Activated T-cell treated with anti-CD3 and anti-CD28 coated beads for 1 hour (primary cell): ENCODE measurements at places on chromosomes 7 and 10.

- DNase-seq, result no peak
Observed at GRCh38 chr7:18496341-18496700, 772 bp downstream of the HDAC9 start.

- no peak for DNase-seq
Observed at GRCh38 chr10:100723770-100724530, 21.4 kb upstream of the PAX2 start.

DNA sequence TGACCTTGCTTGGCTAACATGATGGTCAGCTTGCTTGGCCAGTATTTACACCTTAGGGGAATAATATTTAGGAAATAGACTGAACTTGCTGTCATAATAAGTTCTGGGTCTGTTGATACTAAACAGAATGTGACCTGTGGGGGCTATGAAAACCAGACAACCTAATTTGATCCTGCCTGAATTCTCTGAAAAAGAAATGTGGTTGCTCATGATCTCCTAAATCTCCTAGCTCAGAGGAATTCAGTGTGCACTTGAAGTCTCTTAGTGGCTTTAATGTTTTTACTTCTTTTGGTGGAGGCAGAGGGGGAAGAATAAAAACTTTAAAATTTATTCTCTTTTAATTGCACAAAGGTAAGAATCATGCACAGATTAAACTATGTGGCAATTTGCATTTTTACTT lies 205.2 kb downstream of the SEC23IP start:
- no peak for DNase-seq

GRCh38 chr10:120042705-120043104 lies 150.2 kb downstream of the SEC23IP start:
- DNase-seq, result no peak

- no peak for DNase-seq
Observed at GRCh38 chr10:88565072-88565471, 18.0 kb downstream of the RNLS start.

GRCh38 chr7:76151932-76152331 lies 49.8 kb upstream of the SRRM3 start:
- no peak for DNase-seq

- no peak for DNase-seq
Observed at GRCh38 chr10:15152556-15152955, 15.9 kb downstream of the NMT2 start.

GRCh38 chr10:132606536-132607316 lies 69.1 kb downstream of the INPP5A start:
- no peak for DNase-seq

- no peak for DNase-seq
Observed at GRCh38 chr7:50594734-50595485, 29.7 kb upstream of the DDC start.

DNA sequence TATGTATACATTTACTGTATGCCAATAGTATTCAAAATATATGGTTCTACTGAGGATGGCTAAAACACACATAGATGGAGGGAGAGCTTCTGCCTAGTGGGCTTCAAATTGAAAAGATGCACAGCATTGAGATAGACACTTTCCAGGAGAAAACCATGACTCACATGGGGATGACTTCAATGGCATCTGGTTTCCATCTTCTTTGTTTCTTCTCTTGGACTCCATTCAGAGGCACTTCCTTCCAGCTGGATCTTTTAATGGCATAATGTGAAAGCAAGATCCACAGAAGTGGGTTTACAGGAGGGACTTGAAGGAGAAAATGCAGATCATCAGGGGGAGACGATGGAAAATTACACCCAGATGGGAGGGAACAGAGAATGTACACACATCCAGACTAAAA lies 84.9 kb downstream of the ZNF365 start:
- no peak for DNase-seq

- no peak for DNase-seq
Observed at GRCh38 chr10:43125881-43126731, 12.1 kb upstream of the CSGALNACT2 start.

DNA sequence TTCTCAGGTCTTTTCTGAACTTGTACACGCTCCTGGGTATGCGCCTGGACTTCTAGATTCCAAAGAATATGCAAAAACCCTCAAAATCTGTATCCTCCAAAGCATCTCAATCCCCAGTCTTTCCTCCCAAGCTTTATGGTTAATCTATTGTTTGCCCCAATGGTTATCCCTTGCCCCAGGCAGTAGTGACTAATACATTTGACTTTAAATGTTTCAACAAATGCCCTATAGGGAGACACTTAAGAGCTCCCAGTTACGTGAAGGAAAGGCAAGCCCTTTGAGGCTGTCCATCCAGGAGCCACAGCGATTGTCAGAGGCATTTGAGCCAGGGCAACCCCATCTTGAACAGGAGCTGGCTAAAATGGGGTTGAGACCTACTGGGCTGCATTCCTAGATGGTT lies 12.7 kb upstream of the FOXL3 start:
- DNase-seq, result no peak

- DNase-seq, result no peak
Observed at GRCh38 chr7:139249179-139249810, 18.3 kb downstream of the UBN2 start.

- DNase-seq, result no peak
Observed at GRCh38 chr7:136502162-136502561, 366.3 kb upstream of the CHRM2 start.

DNA sequence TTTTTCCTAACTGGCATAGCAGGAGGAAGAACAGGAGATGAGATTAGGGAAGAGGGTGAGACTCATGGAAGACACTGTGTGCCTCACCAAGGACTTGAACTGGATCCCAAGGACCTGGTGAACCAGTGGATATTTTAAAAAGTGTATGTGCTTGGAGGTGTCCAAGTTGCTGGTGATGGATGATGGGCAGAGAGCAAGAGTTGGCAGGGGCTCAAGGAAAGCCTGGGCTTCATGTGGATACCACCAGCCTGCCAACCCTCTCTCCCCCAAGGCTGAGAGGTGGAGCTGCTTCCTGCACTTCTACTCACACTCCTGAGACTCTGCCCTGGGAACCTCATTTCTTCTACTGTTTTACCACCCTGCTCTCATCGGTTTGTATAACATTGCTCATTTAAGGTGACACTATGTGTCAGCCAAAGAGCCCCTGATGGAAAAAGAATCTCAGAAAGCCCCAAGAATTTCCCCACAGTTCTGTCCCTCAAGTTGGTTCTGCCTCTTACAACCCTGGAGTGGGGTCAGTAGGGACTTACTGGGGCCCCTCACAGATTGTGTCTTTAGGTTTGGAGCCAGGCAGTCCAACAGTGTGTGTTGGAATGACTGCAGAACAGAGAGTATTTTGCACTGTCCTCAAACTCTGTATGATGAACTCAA lies 56.2 kb upstream of the PDCD4 start:
- DNase-seq, result no peak

- no peak for DNase-seq
Observed at GRCh38 chr10:69180525-69181204, 631 bp downstream of the SUPV3L1 start.

DNA sequence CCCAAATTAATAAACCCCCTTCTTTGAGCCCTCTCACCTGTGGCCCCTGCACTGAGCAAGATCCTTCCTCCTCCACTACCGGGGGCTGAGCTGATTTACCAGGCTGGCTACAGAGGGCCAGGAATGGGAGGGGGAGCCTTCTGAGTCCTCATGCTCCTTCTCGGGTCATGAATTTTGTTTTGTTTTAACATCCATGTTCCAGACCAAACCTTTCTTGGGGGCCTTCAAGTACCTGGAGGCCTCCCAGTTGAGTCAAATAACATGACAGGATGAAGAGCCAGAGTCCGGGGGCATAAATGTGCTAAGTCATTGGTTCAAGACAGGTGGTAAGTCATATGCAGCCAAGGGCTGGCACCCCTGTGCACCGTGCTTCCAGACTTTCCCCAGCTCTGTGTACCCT lies 39.6 kb downstream of the AFAP1L2 start:
- no peak for DNase-seq

GRCh38 chr10:78118591-78118990 lies 84.9 kb downstream of the RPS24 start:
- no peak for DNase-seq

DNA sequence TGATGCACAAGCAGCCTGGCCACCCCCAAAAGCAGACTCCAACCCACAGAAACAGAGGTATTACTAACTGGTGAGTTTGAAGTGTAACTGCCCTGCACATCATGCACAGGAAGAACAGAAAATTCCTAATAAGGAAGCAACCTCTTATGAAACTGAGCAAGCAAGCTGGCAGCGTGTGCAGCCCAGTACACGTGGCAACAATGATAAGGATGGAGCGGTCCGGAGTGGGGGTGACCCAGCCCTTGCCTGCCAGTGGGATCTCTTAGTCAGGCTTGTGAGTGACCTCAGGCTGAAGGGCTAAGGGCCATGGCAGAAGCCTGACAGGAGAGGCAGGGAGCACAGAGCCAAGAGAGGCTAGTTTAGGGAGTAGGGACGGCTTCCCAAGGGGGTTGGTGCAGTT lies 22.1 kb upstream of the AOAH start:
- DNase-seq, result no peak

DNA sequence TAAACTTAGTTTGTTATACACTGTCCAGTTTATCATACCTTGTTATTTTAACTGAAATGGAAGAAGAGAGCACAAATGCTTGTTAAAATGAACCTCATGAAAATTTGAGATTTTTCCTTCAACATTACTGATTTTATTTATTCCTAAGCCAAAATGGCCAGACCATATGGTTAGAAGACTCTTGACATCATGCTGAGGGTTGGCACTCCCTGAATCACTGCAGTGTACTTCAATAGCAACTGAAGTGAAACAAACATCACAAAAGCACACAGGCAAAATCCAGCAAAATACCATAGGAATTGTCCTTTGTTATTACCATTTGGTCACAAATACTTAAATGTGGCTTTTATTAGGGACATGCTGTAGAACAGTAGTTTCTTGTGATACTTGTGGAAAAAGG lies 347.8 kb downstream of the NXPH1 start:
- no peak for DNase-seq

DNA sequence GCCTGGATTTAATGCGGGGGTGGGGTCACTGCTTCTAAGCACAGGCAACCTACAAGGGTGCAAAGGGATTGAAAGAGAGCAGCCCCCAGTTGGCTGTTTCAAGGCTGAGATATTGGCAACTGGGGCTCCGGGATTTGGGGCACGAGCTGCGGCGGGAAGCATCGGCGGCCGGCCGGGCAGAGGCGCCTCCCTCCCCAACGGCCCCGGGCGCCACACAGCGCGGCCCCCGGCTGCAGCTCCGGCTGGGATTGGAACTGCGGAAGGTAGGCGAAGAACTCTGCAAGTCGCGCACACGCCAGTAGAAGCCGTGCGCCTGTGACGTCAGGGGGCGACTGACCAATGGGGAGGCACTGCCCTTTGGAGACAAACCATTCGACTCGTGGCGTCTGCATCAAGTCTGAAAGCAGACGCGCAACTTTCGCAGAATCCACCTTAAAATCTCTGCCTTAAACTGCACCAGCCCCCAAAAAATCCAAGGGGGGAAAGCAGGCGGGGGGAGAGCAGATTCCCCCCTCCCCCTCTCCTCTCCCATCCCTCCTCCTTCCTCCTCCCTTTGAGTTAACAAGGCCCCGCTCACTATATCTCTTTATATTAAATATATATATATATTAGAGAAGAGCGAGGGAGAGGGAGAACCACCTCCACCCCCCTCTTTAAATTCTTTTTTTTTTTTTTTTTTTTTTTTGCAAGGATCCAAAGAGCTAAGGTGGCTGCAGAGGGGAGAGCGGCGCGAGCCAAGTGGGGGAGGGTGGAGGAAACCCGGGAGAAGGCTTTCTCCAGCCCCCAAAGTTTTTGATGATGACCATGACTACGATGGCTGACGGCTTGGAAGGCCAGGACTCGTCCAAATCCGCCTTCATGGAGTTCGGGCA lies at the start of gene DLX6:
TSS of gene DLX6 (plus strand) at position 371 of the 872 bp plus-strand sequence. CDS start at position 796, 425 bp downstream.
- no peak for DNase-seq

DNA sequence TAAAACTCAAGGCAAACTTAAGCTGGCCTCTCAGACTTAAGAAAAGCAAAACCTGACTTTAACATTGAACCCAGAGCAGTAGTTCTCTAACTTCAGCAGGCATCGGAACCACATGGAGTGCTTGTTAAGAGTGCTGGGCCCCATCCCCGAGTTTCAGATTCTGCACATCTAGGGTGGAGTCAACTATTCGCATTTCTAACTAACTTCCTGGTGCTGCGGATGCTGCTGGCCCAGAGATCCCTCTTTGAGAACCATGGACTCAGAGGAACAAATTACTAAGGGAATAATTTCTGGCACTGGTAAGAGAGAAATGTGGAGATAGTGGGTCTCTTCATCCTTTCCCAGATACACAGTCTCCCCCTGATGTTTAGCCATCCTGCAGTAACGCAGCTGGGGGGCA lies 14.6 kb upstream of the NPFFR1 start:
- no peak for DNase-seq

DNA sequence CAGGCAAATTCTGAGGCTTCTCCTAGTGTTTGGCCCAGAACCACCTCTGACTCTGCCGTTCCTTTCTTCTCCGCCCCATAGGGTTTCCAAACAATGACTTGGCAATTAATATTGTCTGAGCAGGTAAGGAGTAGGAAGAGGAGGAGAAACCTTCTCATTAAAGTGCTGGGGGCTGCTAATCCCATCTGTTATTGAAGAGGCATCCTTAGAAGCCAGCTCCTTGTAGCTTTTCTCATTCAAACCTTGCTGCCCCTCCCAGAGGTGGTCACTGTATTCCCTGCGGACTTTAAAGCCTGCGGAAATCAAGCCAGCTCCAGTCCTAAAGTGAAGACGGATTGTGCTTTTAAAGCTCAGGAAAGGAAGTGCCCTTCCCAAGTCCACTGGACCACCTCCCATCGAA lies 1.4 kb upstream of the NKX1-2 start:
- no peak for DNase-seq

GRCh38 chr7:37083311-37084096 lies 359.2 kb upstream of the AOAH start:
- DNase-seq, result no peak

DNA sequence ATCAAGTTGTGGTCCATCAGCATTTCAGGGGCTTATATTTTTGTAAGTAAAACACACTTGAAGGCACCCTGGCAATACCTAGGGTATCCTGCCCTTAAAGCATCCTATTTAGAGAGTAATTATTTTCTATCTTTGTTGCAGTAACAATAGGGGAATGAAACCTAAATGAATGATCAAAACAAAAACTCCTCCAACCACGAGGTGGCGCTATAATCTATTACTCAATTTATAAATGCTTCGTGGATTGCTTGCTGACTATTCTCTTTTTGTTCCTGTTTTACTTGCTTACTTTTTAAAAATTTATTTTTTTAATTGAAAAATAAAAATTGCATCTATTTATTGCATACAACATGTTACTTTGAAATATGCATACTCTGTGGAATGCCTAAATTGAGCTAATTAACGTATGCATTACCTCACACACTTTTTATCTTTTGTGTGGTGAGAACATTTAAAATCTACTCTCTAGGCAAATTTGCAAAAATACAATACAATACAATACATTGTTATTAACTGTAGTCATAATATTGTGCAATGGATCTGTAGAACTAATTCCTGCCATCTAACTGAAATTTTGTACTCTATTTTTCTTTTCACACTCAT lies 147.7 kb upstream of the BMPER start:
- DNase-seq, result no peak

GRCh38 chr10:107540981-107541380 lies 376.5 kb upstream of the SORCS1 start:
- no peak for DNase-seq
